ENCODE measurements at places on chromosomes 11 and 22.
A peak's percentile ranks its signal among the peaks of the same experiment; 100 is the strongest.

DNA sequence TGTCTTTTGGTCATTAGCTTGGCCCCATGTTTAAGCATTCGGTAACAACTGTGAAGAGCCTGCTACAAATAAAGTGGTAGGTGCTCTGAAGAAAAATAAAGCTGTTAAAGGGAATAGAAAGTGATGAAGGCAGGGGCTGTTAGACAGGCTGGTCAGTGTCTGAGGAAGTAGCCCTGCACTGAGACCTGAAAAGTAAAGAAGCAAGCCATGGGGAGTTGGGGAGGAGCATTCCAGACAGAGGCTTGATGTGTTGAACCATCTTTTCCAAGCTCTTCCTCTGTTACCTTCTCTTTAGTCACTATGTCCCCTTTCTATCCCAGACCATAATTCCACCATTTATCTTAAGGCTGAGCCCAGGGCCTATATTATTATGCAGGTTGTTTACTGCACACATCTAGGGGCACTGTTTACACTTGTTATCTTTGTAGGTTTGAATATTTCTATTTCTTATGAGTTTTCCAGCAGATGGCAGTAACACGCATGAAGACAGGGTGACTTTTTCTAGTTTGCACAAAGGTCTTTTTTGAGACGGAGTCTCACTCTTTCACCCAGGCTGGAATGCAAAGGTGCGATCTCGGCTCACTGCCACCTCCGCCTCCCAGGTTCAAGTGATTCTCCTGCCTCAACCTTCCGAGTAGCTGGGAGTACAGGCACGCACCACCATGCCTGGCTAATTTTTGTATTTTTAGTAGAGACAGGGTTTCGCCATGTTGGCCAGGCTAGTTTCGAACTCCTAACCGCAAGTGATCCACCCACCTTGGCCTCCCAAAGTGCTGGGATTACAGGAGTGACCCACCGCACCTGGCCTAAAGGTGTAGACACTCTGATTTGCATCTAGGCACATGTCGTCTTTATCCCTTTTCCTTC is 23.0 kb downstream of the ZFTA start:
- no peak for DNase-seq

DNA sequence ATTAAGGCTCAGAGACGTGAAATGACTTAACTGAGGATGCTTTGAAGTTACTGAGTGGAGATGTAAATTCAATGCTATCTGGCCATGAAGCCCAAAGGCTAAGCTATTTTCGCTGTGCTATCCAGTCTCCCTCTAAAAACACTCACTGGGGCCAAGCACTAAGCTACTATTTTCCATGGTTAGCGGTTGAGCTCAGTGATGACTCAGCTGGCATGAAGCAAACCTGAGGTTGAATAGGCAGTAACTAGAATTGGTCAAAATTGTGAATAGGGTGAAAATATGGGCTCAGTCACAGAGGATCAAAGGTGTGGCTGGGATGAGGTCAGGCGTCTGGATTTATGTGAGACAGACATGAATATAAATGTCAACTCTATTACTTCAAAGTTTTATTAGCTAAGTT is 564.2 kb upstream of the KIRREL3 start:
- DNase-seq = peak; percentile 38

GRCh38 chr22:44538518-44539315 is 40.7 kb upstream of the RTL6 start:
- DNase-seq = no peak

GRCh38 chr11:70910835-70911234 is 341.5 kb downstream of the SHANK2 start:
- no peak for DNase-seq

DNA sequence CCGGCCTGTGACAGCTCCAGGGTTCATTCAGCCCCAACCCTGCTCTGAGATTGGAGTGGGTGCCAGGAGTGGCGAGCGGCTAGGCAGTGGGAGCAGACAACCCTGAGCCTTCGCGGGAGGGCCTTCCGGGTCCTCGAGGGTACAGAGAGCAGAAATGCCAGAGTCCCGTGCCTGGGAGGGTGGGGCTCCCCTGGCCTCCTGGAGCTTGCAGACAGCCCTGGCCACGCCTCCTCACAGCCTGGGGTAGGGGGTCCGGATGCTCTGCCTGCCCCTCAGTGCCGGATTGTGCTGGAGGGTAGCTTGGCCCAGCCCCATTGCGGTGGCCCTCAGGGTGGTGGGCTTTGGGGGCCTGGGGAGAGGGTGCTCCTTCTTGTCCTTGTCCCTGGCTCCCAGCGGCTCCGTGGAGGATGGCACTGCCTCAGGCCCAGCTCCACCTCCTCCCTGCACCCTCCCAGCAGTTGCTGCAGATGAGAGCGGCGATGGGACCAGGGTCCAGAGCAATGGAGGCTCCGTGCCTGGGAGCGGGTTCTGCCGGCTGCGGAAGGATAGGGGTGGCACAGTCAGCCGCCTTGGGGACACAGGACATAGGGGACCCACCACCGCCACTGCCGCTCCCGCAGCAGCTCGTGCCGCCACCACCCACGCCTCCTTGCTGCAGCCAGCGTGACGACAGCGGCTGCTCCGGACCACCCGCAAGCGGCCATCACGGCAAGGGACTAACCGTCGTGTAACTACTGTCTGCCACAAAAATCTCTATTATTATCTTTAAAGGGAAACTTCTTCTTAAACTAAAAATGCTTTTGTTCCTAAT is 34.9 kb upstream of the OR10G7 start:
- peak; percentile 51 for DNase-seq

DNA sequence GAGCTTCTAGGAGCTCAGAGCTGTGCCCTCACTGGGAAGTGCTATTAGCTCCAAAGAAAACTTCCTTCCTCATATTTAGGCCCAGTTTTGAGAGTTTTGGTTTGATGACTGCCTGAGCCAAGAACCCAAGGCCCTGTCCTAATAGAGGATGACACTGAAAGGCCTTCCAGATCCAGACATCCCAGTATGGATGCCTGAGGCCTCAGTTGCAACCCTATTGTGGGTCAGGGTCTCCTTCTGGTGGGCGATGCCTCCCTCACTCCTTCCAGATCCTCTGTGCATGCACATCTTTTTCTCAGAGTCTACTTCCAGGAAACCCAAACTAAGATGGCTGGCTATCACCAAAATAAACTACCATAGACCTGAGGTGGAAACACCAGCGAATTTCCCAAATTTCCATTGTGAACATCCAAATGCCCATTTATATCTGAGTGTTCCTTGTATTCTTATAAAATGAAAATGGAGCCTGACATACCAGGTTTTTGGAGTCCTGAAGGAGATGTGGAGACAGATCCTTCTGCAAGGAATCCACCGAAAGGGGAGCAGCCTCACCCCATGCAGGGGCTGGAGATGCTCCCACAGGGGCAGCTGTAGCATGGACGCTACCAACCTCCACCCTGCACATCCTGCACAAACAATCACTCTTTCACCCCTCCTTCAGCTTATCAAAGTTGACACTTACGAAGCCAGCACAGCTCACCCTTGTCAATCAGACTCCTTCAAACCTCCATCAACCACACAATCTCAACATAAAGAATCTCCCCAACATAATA is 61.1 kb downstream of the GGTLC2 start:
- DNase-seq = no peak

DNA sequence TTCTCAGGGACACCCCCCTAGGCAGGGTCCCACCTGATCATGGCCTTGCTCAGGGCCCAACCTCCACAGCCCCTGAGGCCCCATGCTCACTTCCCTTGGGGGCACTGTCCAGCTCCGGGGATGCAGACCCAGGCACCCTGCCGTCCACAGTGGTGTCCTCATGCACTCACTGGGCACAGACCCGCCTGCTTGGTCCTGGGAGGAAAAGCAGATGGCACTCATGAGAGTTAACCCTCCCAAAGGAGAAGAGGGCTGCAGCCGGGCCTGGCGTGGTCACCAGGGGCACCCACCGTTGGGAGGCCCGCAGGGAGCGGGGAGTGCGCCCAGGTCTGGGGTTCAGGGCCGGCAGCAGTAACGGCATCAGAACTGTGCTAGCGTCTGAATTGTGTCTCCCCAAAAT is 1270.9 kb downstream of the BRD1 start:
- DNase-seq = no peak

DNA sequence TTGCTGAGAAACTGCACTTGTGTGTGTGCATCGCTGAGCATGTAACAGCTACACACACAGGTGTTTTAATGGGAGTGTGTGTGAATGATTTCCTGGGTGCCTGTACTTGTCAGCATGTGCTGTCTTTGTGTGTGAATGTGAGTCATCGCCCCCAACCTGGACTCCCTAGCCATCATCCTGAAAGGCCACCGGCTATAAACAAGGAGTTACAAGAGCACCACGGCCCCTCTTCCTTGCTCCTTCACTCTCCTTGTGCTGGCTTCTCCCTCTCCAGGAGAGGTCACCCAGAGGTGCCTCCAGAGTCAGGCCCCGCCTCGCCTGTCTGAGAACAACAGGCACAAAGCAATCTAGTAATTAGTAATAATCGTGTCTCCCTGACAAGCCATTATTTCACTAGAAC is 419.2 kb downstream of the BUD13 start:
- no peak for DNase-seq

DNA sequence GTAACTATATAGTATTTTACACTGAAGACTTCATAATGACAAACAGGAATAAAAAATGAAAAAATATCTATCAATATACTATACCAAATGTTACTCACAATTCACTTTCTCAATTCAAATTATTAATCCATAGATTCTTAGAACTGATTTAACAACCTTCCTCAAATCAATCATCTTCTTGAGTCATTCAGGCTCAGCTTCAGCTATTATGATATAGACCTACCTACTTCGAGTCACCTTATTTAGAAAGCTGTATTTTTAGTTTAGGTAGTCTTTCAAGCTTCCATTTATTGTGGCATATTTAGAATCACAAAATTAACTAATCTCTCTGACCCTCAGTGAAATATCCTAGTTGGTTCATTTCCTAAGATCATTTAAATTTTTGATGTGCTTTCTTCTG is 8.2 kb downstream of the CREBZF start:
- DNase-seq = no peak

- DNase-seq = no peak
Observed at GRCh38 chr11:86365546-86365945, 9.1 kb upstream of the CCDC81 start.

DNA sequence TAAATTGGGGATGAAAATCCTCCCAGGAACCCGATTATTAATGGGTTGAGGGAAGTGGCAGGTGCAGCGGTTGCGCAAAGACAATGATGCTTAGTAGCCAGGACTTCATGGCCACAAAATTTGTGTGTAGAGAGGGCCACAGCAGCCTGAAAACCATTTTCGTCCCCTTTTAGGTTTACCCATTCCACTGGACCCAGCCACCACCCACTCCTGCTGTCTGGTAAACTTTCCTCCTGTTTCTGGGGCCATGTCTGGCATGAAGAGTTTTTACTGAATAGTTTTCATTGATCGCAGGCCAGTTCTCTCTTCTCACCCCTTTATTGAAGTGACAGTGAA is 69.5 kb upstream of the SYT13 start:
- DNase-seq = no peak

DNA sequence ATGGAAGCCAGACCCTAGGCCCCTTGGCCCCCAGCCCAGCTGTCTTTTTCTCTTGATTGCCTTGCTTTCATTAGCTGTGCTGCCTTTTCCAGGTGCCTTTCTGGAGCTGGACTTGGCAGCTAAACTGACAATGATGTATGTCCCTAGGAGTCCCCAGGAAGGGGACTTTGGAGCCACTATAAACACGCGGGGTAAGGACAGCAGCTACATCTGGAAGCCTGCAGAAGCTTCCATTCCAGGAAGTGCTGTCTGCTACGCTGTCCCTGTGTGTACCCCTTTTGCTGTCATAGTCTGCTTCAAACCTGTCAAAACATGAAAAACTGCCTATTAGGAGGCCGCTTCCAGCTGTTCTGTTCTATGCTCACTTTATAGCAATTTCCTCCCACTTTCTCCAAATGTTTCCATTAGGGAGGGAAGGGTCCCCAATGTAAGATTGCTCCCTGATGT is 153.3 kb upstream of the RAG2 start:
- DNase-seq = peak; percentile 60

DNA sequence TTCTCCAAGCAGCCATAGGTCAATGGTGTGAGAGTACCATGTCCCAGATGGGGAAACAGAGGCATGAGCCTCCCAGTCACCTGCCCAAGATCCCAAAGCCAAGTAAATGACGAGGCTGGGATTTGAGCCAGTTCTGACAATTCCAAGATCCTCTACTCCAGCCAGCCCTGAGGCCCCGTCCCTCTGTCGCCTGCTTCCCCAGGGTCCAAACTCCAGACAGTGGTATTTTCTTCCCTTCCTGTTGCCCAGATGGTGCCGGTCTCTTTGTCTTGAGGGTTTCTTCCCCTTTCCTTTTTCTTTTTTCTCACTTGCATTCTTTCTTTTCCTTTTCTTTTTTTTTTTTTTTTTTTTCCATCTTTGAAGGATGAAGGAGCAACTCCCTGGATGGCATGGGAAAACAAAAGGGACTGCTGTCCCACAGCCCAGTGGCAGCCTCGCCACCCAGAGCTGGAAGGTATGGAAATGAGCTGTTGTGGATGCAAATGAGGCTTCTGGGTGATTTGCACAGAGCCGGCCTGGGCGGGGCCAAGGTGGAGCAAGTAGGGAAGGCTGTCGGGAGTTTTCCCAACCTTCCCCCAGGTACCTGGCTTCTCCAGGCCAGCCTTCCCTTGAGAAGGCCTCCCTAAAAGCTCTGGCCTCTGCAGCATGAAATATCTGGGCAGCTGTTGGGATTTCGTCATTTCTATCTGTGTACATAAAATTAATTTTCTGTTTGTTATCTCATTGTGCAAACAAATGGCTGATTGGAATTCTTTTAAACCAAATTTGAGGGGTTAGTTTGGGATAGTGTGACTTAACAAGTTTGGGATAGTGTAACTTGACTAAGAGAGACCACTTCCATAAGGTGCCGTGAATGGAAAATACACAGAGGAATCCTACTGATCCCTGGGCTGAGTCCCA is 146.8 kb downstream of the MN1 start:
- DNase-seq = no peak

DNA sequence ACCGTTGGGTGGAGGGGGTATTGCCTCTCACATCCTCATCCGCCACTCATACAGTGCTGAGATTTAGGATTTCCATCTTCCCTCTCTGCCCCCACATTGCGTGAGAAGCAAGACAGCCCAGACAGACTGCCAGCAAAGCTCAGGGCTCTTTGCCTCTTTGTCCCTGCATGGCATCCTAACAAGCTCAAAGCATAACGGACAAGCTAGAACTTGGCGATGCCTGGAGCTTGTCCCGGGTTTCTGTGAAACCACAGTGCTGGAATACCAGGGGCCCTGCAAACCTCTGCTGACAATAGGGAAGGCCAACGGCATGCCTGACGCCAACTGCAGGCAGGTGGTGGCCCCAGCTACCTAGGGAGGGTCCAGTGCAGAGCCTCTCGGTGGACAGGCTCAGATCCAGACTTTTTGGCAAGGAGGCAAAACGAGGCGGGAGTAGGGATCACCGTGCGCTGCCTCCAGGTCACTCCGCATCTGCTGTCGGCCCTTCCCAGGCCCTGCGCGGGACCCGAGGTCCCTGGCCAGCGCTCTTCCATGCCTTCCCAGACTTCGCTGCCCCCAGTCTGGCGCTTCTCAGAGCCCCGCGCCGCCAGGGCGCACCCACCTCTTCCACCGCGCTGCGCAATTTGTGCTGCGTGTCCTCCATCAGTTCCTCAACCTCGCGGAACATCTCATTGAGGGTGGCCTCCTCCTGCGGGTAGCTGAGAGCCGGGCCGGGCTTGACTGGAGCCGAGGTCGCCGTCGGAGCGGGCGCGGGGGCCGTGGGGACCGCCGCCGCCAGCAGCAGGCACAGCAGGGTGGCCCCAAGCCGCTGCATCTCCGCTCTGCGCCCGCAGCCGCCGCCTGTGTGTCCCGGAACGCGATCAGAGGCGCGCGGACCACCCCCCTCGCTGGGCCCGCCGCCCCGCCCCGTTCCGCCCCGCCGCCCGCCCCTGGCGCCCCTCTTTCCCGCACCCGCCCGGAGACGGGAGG is at the start of gene DKK3:
TSS of gene DKK3 (minus strand) at position 858 of the 969 bp plus-strand sequence. CDS start at position 814, 44 bp downstream.
- DNase-seq = peak; percentile 50

GRCh38 chr11:76177250-76177686 is 29.0 kb downstream of the WNT11 start:
- no peak for DNase-seq

GRCh38 chr22:24894998-24895397 is 51.5 kb downstream of the LHFPL7 start:
- DNase-seq = peak; percentile 75

All from right hindlimb (tissue), 1 donor.